ENCODE measurements at places on chromosomes 1 and 21.
A peak's percentile ranks its signal among the peaks of the same experiment; 100 is the strongest.

GRCh38 chr21:14878971-14879370, 185.8 kb downstream of the NRIP1 start:
- peak; percentile 70 for DNase-seq

GRCh38 chr1:53766831-53767405, 28.0 kb upstream of the GLIS1 start:
- DNase-seq = peak; percentile 69

GRCh38 chr1:32255072-32256071, 4.3 kb downstream of the LCK start:
- DNase-seq = no peak

- DNase-seq = peak; percentile 90
Measured at GRCh38 chr1:185441605-185442004, 124.6 kb upstream of the IVNS1ABP start.

GRCh38 chr1:12159816-12160215, 7.0 kb upstream of the TNFRSF1B start:
- DNase-seq = peak; percentile 20

DNA sequence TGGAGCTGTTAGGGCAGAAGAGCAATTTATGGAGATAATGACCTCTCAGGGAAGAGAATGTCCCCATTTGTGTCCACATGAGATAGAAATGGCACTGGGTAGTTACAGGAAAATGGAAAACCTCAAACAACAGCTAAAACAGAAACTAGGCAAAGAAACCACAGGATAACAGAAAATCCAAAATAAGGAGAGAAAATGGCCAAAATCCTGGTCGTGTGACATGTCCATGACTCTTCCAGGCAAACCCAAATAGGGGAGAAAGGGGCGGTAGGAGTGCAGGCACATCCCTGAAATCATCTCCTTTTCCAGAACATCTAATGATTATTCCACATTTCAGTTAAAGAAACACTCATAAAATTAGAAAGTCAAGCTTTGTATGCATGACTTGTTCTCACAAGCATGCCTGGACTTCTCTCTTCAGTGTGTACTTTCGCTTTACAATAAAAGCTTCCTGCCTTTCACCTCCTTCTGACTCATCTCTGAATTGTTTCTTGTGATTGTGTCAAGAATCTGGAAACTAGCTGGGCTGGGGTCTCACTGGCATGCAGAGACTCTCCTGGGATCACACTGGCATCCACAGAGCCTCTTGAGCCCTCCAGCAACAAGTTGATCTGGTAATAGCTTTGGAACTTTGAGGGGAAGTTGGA, 171.4 kb upstream of the ZP4 start:
- DNase-seq = peak; percentile 82

- DNase-seq = peak; percentile 83
Measured at GRCh38 chr1:215543191-215543606, 23.9 kb upstream of the KCTD3 start.

- no peak for DNase-seq
Measured at GRCh38 chr1:212703991-212704564, 4.4 kb upstream of the BATF3 start.

DNA sequence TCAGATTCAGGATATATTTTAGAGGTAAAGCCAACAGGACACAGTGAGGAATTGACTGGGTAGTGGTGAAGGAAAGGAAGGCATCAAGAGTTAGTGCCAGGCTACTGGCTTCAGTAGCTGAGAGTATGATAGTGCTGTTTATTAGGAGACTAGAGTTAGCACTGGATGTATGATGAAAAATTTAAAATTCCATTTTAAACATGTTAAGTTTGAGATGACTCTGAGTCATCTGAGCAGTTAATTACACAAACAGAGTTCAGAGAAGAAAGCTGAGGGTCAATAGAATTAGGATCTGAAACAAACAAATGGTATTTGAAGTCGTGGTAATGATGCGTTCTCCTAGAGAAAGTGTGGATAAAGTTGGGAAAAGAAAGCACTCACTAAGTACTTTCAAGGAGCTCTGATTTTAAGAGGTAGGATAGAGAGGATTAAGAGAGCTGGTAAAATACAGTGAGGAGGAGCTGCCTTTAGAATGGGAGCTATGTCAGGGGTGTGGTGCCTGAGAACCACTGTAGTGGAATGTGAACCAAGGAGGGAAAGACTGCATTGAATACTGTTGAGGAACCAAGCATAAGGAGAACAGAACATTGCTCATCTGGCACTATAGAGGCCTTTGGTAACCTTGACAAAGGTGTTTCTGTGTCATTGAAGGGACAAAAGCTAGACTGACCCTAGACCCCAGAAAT, 21.7 kb upstream of the SHCBP1L start:
- DNase-seq = no peak

- no peak for DNase-seq
Measured at GRCh38 chr1:236289492-236290131, 7.9 kb upstream of the ERO1B start.

DNA sequence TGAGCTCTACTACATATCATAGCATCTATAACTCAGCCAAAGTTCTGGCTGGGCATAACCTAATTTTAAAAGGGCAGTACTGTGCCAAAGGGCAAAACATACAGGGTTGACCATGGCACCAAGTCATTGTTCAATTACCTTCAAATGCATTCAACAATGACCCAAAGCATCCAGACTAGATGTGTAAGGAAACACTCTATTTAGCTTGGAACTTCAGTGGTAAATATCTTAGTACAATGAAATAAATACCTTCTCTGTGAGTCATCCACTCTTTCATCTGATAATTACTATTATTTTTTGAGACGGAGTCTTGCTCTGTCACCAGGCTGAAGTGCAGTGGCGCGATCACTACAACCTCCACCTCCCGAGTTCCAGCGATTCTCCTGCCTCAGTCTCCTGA, 70.0 kb downstream of the NVL start:
- no peak for DNase-seq

- no peak for DNase-seq
Measured at GRCh38 chr21:37994211-37994610, 78.0 kb upstream of the KCNJ6 start.

Measured in mammary epithelial cell (primary cell).